ENCODE measurements at places on chromosomes 16 and 17.

GRCh38 chr17:39618246-39618913 is 8.4 kb upstream of the PPP1R1B start:
- no peak for DNase-seq

GRCh38 chr16:52912565-52913173 is 140.0 kb downstream of the CHD9NB start:
- DNase-seq, result no peak

GRCh38 chr17:2707721-2708584 is 3.6 kb downstream of the CLUH start:
- DNase-seq, result no peak

DNA sequence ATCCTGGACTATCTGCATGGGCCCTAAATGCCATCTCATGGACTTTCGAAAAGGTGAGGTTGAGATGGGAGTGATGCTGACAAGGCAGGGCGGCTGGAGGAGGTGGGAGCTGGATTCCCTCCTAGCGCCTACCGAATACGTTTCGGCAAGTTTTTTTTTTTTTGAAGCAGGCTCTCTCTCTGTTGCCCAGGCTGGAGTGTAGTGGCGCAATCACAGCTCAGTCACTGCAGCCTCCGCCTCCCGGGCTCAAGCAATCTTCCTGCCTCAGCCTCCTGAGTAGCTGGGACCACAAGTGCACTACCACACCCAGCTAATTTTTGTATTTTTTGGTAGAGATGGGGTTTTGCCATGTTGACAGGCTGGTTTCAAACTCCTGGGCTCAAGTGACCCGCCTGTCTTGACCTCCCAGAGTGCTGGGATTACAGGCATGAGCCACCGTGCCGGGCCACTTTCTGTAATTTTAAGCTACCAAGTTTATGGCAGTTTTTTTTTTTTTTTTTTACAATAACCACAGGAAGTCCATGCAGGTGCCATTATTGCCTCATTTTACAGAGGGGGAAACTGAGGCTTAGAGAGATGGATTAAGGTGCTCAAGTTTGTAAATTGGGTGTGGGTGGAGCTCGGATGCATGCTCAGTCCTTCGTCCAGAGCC is 246.4 kb downstream of the PRKCA start:
- no peak for DNase-seq

GRCh38 chr16:4614571-4615383 is at the start of gene UBALD1:
Gene UBALD1 (minus strand): TSS chr16:4614888. CDS start chr16:4614797, 91 bp downstream.
- peak; percentile 4 for DNase-seq

- peak; percentile 56 for DNase-seq
Measured at GRCh38 chr17:30104575-30105339, 11.9 kb upstream of the NSRP1 start.

GRCh38 chr17:81655378-81656117 is 794 bp downstream of the PDE6G start:
- DNase-seq, result no peak

DNA sequence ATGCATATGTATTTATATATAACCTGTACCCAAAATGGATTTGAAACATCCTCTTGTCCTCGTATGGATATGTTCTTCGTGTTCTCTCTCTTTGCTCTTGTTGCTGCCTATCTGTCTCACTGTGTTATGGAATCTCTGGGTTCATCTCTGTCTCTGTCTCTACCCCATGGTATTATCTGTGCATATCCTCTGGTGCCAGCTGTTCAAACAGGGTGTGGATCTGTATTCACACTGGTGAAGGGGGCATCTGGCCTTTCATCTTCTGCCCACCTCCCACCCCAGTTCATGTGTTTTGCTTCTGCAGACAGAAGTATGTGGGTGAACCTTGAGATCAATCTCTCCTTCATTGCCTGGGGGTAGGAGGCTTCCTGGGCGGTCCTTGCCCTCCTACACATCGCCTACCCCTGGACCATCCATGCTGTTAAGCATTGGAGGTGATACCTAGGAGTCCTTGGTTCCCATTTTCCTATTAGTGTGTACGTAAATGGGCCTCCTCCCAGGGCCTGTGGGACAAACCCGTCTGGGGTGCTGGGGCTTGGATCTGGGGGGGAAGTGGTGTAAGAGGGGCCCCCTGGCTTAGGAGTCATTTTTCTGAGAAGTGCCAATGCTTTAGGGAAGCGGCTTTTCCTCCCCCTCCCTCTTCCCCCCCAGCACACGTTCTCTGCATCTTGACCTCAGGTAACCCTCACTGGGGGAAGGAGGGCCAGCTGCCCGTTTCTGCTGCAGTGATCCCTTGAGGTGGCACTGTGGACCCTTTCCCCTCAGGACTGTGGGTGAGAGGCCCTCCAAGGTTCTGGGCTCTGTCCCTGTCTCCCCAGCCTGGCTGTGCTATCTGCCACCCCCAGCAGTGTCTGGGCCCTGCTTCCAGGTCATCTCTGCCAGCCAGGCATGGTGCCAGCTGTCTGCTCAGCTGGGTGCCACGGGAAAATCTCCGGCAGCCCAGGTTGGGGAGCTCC is 21.1 kb downstream of the RARA start:
- no peak for DNase-seq

DNA sequence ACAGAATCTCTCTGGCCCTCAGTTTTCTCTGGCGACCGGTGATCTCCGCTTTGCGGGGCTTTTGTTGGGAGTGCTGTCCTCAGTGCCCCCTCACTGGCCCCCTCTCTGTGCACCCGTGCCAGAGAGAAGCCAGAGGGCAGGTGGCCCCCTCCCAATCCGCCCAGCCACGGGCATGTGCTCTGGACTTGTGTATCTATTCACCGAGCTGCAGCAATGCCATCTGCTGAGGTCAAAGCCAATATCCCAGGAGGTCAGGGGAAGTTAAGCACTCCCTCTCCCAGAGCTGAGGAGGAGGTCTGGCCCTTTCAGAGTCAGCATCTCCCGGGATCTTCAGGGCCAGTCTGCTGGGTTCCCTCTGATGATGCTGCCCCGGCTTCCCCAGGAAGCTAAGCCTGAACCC is 5.1 kb downstream of the CACNG5 start:
- DNase-seq, result no peak

DNA sequence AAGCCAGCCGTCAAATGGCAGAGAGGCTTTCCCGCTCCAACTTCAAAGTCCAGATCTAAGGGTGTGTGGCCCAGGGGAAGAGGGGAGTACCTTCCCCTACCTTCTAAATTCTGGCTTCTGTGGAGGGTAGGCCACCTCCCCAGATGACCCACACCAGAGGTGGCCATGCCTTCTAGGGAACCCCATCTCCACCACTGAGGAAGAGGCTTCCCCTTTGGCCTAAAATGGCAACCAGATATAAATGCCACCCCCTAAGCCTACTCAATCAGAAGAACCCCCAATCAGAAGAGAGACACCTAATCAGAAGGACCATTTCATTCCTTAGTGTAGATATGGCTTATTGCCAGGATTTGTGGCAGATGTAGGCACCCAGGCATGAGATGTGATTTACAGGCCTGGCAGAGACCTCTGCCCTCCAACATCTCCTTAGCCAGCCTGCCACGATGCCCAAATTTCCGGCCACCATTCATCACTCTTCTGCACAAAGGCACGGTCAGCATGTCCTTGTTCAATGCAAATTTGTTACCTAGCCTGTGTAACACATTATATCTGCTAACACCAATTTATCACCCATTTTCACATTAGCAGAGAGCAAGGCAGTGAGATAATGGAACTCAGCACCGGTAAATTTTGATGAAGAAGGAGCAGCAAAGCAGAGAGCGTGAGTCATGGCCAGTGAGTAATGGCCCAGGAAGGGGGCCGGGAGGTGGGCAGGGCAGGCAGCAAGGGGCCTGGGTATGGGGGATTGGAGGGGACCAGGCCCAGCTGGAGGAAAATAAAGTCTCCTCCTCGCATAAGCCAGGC is 1.2 kb upstream of the MGAT5B start:
- no peak for DNase-seq

GRCh38 chr17:7026471-7027115 is 3.7 kb downstream of the BCL6B start:
- DNase-seq, result no peak

- DNase-seq, result no peak
Measured at GRCh38 chr16:79543219-79543618, 57.3 kb downstream of the MAF start.

- DNase-seq, result no peak
Measured at GRCh38 chr17:9389111-9389527, 186.5 kb downstream of the STX8 start.

- DNase-seq, result no peak
Measured at GRCh38 chr16:1929105-1929504, 10.9 kb upstream of the HS3ST6 start.

DNA sequence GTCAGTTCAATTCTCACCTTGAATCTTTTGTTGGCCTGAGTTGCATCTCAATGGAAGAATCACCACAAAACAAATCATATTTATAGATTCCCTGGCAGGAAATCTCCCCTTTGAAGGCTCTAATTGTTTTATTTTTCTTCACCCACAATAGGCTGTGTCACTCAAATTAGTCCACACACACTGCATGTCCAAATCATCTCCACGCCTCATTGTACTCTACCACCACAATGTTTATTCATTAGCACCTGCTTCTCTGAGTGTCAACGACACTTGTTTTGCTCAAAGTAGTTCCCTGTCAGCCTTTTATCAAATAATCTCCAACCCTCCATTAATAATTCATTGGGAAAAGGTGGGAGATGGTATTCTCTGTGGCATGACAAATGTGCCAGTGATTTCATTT is 164.3 kb downstream of the ABCC12 start:
- DNase-seq, result no peak

- DNase-seq, result no peak
Measured at GRCh38 chr16:89523680-89524344, 15.6 kb downstream of the SPG7 start.

DNA sequence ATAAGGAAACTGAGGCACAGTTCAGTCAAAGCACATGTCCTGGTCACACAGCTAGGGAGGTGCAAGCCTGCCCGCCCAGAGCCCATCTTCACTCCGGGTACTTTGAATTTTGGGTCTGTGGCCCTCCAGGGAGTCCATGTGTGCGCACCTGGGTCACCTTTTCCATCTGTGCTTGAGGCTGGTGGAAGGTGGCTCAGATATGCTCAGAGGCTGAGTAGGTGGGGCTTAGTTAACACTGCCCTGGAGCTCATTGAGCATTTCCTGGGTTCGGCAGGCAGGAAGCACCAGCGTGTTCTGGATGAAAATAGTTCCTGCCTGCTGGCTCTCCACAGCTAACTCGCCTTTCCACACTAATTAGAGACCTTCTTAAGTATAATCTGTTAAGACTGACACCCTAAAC is 19.2 kb downstream of the FAM234A start:
- no peak for DNase-seq

- no peak for DNase-seq
Measured at GRCh38 chr17:69757688-69758430, 317.2 kb upstream of the KCNJ16 start.

- DNase-seq, result no peak
Measured at GRCh38 chr17:20123209-20123608, 114.0 kb downstream of the SPECC1 start.

GRCh38 chr16:82601989-82602640 is 24.7 kb upstream of the CDH13 start:
- DNase-seq, result no peak

GRCh38 chr17:28597606-28598383 is 1.0 kb downstream of the SPAG5 start:
- no peak for DNase-seq

DNA sequence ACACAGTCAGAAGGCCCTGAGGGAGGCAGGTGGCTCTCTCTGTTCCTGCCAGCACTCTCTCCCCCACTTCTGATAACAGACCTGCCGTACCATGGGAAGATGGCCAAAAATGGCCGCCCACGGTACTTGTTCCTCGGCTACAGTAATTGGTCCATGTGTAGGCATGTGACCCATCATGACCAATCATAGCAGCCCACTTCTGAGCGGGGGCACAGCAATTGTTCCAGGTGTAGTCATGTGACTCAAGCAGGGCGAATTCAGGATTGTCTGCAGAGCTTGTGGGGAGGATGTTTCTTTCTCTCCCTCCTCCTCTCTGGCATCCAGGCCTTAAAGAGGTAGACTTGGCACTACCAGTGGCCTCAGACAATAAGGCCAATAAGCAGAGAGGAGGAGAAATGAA is 250.4 kb downstream of the MRTFB start:
- DNase-seq, result no peak

DNA sequence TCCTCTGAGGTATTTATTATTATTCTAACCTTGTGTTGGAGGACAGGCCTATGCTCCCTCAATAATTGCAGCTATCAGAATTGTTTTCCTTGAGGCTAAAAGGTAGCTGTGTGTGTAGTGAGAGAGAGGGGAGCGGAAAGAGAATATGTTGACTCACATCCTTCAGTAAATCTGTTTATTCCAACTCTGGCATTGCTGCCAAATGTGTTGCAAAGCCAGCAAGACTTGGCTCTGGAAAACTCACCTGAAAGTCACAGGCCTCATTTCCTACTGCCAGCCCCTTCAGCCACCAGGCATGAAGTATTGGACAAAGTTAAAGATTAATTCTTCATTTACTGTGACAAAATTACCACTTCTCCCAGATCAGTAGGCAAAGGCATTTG is 9.6 kb downstream of the CA10 start:
- DNase-seq, result no peak

DNA sequence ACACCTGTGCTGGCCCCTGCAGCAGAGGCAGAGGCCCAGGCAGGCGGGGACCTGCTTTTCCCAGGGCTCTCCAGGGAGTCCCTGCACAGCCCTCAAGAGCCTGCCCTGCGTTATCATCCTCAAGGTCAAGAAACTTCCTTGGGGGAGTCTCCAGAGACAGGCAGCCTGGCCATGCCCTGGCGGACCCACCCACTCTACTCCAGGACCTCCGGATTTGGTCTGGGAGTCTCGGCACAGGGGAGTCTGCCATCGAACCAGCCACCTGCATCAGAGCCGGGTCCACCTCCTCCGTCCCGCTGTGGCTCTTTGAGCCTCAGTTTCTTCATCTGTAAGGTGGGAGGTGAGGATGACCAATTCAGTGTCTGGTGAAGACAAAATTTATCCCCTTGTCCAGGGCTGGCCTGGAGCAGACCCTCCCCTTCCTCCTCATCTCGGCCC is 75.3 kb upstream of the TNRC6C start:
- no peak for DNase-seq

DNA sequence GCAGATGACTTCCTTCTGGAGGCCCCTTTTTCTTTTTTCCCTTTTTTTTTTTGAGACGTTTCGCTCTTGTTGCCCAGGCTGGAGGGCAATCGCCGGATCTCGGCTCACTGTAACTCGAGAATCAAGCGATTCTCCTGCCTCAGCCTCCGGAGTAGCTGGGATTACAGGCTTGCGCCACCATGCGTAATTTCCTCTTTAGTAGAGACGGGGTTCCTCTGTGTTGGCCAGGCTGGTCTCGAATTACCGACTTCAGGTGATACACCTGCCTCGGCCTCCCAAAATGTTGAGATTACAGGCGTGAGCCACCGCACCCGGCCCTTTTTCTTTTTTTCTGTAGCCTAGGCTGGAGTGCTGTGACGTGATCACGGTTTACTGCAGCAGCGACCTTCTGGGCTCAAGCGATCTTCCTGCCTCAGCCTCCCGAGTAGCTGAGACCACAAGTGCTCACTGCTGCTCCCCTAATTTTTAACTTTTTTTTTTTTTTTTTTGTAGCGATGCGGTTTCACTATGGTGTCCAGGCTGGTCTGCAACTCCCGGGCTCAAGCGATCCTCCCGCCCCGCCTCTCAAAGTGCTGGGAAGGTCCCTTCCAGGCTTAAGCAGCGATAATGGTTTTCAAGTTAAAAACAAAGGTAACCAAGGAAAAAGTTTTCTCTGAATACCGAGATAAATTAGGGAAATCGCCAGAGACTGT is 956 bp upstream of the IST1 start:
- no peak for DNase-seq

- peak; percentile 28 for DNase-seq
Measured at GRCh38 chr16:71537643-71538042, 11.4 kb downstream of the CHST4 start.

Data from NCI-H187 (cell line).